ENCODE measurements at places on chromosomes 1 and 21.
A peak's percentile ranks its signal among the peaks of the same experiment; 100 is the strongest.

DNA sequence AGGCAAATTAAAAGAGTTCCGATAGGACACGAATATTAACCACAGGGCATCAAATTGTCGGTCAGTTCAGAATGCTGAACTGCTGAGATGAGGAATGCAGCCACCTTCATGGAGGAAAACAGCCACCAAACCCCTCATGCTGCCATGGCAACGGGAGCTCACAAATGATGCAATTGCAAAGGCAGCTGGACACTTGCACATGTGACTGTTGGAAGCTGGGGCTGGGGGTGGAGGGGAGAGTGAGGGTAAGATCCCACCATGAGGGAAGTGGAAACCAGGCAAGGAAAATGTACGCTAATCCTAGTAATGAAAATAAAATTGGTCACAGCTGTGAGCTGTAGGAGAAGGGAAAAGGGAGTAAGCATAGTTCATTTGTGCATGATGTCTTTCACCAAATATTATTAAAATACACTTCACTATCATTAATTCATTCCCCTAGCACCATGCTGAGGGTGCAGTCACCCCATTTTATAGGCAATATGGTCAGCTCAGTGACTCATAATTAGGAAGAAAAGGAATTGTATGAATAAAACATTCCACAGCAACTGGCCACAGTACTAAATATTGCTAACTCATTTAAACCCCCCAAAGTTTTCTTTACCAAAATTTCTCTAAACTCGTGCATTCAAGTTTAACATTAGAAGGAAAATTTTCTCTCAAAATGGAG lies 15.3 kb downstream of the BECN2 start:
- DNase-seq: no peak

- peak; percentile 27 for DNase-seq
These were observed 182.4 kb downstream of the MIS18A start for GRCh38 chr21:32096411-32096810.

- no peak for DNase-seq
These were observed 346.7 kb upstream of the VAMP3 start for GRCh38 chr1:7424352-7424890.

DNA sequence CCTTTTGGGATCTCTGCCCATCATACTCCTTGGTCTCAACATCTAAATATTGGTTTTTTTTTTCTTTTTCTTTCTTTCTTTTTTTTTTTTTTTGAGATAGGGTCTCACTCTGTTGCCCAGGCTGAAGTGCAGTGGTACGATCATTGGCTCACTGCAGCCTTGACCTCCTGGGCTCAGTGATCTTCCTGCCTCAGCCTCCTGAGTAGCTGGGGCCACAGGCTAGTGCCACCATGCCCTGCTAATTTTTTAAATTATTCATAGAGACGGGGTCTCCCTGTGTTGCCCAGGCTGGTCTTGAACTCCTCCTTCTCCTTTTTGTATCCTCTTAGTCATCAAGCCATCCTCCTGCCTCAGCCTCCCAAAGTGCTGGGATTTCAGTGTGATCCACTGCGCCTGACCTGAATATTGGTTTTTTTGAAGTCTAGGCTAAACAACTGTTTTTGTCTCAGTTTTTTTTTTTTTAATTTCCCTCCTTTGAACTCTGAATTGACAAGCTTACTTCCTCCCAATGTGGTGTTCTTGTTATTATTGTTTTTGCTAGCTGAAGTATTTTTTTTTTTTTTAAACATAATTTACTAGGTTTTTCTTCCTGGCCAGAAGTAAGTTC lies 30.9 kb downstream of the MAPKAPK2 start:
- no peak for DNase-seq

GRCh38 chr21:42447732-42448131 lies 44.0 kb downstream of the UBASH3A start:
- DNase-seq: no peak

DNA sequence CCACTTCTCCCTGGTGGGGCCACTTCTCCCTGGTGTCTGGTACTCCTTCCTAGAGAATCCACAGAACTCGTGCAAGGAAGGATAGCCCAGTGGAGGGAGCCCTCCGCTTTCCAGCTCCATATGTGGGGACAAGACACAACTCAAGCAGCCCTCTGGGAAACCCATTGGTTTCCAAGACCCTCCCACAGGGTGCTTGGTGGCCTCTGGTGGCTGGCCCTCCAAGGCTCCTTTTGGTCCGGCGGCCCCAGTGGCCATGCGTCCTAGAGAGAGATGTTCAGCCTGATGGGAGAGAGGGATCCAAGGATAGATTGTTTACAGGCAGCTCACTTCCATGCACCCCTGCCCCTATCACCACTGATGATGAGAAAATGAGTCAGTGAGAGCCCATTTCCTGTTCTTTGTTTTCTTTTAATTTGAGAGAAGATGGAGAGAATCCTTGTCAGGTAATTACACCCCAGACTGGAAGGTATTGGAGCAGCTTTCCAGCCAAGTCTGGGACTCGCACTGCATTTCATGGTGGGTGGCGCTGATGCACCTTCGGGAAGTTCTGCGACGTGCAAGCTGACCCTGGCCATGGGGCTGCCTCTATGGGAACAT lies 486.2 kb upstream of the VAMP3 start:
- no peak for DNase-seq

DNA sequence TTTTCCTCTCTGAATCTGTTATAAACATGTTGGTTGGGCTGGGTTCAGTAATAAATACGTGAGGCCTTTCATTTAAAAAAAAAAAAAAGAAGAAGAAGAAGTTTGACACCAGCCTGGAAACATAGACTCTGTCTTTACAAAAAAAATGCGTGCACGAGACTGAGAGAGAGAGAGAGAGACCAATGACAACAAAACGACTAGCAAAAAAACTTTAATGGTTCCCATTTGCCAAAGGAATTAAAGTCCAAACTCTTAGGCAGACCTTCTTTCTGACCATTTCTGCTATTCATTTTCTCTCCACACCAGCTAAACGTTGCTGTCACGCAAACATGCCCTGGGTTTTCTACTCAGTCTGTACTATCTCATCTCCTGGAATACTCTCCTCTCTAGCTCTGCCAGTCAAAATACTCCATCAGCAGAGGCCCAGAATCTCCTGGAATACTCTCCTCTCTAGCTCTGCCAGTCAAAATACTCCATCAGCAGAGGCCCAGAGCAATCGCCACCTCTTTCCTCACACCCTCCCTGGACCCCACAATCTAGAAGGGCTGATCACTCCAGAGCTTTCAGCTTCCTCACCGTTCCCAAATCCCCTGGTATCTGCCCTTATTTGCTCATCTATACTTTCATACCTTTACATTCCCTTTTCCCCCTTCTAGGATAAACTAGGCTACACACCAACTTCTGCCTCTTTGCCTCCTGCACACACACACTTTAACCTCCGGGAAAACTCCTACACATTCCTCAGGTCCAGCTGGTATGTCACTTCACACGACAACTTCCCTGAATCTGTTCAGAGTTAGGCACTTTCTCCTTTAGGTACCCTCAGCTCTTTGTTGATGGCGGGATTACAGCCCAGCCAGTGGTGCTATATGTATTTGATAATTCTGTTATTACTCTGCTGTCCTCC lies 100.0 kb downstream of the CDC7 start:
- no peak for DNase-seq

GRCh38 chr1:67700220-67700619 lies 15.2 kb downstream of the GADD45A start:
- no peak for DNase-seq

DNA sequence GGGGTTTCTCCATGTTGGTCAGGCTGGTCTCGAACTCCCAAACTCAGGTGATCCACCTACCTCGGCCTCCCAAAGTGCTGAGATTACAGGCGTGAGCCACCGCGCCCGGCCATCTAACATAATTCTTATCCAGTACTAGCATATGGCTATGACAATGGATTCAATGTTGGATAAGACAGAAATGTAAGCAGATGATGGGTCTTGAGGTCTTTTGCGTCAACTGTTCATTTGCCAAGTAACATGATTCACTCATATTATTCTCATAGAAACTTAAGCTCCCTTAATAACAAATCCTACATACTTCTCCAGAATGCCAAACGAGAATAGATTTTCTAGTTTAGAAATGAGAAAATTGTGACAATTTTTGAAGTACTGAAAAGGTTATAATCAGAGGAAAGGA lies 170.3 kb downstream of the RGS7 start:
- DNase-seq: no peak

- DNase-seq: no peak
These were observed 23.0 kb downstream of the ADAMTS5 start for GRCh38 chr21:26943921-26944320.

DNA sequence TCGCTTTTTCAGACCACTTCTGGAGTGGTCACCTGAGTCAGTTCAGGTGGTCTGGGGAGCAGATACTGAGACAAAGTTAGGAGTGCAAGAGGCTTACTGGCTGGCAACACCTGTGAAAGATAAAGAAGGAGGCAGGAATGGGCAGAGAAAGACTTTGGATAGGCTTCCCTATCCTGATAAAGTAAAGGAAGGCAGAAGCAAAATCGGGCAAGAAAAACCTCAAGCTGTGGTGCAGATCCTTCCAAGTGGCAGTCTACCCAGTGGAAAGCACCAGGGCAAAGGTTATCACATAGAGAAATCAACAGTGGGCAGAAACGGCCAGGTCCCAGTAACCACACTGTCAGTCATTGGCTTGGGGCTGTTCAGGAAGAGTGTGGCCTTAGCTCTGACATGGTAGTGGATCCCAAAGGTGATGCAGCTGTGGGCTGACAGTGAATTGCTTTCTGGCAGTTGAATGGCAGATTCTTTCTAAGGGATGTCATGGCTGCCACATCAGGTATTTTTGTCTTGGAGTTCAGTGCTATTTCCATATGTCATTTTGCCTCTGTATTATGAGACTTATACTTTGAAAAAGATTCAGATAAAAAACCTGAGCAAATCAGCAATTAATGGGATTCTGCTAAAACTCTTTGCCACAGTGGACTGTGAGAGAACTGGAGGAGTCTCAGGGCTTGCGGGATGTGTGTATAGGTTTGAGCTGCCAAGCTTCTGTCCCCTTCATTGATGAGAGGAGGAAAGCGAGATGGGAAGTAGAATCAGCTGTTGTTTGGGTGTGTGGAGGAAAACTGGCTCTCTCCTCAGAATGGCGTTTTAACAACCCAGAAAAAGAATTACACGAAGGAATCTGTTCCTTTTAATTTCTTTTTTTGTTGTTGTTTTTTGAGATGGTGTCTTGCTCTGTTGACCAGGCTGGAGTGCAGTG lies 8.1 kb upstream of the CGN start:
- peak; percentile 40 for DNase-seq

DNA sequence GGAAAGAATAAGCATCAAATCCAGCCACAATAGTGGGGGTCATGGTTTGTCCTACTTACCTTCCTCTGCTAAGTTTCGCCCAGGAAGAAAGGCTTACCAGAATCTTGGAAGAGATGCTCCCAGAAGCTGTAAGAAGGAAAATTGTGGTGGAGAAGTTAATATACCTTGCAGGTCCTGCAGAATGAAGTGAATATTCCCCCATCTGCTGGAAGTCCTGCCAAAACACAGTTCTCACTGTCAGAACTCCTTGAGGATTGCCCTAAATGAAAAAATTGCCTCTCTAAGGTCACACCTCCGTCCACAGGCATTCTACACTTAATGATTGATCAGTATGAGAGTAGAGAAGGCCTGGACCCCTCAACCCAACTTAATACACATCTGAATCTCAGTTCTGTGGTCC lies 78.4 kb upstream of the RGS21 start:
- no peak for DNase-seq

GRCh38 chr21:29431680-29432079 lies 133.0 kb downstream of the BACH1 start:
- DNase-seq: no peak

DNA sequence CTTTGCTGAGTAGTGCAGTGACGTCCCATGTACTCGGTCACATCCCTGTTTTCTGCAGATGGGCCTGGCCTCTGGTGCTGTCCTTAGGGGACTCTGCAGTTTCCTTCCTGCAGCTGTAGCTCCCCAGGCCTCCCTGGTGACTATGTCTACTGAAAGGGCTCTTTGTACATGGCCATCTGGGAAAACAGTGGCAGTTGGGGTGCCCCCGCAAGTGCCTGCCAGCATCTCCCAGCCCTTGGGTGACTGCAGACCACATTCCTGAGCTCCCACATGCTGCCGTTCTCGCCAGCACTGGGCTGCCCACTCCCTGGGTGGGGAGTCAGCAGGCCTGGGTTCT lies 37.5 kb upstream of the KCNA10 start:
- no peak for DNase-seq

DNA sequence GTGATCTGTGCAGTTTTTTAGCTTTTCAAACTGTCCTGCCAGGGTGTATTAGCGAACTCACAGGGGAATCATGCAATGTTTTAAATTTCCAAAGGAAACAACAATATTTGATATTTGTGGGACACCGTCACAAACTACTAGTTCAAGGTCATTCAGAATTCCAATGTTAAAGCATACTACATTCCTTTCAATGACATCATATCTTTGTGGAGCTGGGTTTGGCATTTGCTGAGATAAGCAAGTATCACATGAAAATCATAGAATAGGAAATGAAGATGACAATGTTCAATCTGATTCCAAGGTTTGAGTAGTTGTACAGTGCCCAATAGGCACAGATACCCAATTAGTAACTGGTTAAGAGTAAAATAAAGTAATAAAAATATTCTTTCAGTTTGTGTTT lies 35.6 kb downstream of the NUF2 start:
- no peak for DNase-seq

DNA sequence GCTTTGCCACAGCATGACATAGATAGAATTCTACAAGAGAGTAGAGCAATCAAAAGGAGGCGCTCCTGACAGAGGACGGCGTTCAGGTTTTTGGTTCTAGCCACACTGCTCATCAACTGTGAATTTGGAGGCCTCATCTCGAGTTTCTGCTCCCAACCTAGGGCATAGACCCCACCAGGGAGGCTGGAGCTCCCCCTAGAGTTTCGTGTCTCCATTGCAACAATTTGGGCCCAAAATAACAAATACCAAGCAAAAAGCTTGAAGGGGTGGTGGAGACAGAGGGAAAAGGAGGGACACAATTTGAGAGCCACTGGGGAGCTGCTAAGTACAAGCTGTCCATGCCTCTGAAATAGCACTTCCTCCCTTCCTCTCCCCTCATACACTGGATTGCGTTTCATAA lies 297.0 kb downstream of the GPATCH2 start:
- DNase-seq: peak; percentile 29

GRCh38 chr1:201675143-201675542 lies 136.2 kb downstream of the NAV1 start:
- no peak for DNase-seq

- no peak for DNase-seq
These were observed 58.0 kb downstream of the RBM11 start for GRCh38 chr21:14273736-14274538.

DNA sequence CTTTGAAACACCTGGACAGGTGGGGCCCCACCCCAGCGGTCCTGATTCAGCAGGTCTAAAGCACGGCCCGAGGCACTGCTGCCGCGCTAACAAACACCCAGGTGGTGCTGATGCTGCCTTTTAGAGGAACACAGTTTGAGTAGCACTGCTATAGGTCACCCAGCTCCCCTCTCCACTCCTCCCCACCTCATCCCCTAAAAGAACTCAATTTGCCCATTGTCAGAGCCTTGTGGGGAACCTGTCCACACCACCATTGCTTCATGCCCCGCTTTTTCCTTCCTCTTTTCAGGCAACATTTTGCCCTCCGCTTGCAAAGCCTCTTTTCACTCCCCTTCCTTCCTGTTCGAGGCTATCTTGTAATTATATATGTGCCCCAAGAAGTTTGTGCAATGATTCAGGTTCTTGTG lies 26.2 kb upstream of the PADI4 start:
- DNase-seq: peak; percentile 10

- no peak for DNase-seq
These were observed 33.7 kb upstream of the NEK7 start for GRCh38 chr1:198123133-198123532.
